ENCODE measurements at places on chromosomes 12 and 14.

DNA sequence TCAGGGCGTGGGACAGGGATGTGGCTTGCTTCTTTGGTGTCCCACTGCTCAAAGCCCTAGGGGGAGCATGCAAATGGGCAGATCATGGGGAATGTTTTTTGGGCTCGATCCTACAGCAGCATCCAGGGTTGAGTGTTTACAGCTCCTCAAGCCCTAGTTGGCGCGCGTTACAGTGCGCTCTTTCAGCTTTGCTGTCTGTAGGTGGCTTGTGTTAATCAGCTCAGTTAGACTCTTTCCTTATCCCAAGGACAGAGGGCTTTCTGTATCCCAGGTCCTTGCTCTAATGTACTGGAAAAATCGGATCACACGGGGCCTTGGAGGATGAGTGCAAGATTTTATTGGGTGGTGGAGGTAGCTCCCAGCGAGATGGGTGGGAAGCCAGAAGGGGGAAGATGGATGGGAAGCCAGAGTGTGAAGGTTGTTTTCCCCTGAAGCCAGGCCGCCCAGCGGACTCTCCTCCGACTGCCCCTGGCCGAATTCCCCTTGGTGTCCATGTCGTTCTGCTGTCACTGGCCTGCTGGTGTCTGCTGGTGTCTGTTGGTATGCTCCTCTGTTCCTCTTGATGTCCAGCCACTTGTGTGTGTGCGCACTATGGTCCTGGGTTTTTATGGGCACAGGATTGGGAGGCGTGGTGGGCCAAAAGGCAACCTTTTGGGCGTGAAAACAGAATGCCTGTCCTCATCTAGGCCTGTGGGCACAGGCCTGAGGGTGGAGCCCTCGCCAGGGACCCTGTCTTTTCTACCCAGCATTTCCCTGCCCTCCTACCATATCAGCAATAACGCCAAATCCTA lies 10.7 kb upstream of the TXNRD1 start:
- DNase-seq = no peak

GRCh38 chr12:40989785-40990184 lies 198.3 kb upstream of the PDZRN4 start:
- no peak for DNase-seq

DNA sequence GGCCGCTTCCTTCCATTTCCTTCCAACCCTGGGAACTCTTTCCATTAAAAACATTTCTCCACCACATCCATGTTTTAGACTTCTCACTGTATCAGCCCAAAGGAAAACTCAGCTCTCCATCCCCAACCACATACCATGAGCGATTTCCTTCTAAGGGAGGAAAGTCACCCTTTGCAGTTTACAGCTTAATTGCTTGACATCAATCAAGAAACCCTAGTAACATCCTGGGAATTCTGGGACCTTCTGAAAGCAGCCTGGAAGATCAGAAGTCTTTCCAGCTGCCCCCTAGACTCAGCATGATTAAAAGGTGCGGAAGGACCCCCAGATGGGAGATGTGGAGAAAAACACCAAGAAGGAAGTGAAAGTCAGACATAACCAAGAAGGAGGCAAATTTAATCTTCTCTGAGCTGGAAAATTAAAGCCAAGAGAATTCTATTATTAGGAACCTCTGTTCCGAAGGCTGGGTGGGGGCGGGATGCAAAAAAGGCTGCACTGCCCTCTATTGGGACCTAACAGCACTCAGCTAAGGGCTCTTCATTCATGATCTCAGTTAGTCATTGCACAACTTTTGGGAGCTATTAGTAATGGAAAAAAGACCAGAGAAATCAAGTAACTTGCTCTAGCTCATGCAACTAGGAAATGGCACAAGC lies 73.3 kb upstream of the PLXNC1 start:
- no peak for DNase-seq

DNA sequence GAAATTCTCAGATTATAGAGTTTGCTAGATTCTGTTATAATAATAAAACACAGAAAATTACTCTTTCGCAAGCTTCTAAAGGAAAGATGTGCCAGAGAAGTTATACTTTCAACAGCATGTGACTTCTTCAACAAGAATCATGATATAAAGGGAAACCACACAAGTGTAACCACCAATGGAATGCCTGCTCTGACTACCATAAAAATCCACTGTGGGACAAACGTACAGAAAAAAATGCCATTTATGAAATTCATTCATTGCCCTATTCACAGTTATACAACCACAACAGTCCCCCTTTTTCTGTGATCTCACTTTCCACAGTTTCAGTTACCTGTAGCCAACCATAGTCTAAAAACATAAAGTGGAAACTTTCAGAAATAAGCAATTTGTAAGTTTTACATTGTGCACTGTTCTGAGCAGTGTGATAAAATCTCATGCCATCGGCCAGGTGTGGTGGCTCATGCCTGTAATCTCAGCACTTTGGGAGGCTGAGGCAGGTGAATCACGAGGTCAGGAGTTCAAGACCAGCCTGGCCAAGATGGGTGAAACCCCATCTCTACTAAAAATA lies 3.2 kb downstream of the CATSPERB start:
- no peak for DNase-seq

DNA sequence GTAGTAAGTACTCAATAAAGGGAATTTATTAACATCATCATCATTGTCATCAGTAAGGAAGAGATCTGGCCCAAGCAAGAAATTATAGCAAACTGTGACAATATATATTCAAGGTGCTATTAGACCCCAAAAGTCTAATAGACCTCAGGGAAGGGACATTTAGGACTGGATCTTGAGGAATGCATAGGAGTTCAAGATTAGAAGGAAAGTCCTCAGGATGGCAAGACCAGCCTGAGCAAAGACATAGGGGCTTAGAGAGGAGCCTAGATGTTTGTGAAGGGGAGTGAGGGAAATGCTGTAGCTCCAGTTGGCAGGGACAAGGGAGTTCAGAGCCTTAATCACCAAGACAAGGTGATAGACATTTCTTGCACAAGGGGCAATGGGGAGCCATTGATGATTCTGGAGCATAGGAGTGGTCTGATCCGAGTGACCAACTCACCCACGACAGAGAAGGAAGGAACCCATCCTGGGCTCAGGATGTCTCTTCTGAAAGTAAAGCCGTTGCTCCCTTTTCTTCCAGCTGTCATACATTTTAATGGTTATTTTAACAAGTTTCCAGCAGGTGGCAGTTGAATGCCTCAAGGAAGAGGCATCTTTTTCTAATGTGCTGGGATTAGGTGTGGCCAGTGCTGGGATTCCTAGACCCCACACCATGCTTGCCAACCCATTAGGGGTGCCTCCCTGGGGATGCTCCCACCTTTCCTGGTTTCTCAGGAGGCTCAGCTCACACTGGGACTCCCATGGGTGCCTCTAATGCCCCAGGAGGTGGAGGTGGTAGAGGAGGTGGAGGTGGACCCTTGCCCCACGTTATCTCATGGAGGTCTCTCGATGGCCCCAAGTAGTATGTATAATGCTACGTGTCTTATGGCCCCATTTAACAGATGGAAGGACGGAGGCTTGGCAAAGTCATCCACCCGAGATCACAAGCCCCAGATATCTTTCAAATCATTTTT lies 37.8 kb downstream of the PHETA1 start:
- DNase-seq = no peak

DNA sequence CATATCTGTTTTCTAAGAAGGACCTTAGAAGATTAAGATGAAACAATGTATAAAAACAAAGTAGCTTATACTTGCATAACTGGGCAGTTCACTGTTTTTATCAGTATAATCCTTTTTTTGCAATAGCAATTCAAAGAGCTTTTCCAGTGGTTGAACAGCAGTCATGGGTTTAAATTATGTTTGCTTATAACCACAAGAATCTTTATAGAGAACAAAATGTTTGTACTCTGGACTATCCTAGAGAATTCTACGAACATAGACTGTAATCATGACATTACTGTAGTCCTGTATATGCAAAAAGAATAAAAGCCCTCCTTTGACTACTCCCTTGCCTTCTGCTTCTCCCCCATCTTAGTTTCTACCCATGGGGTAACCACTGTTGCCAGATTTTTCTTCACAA lies 5.7 kb downstream of the FAM177A1 start:
- no peak for DNase-seq

- DNase-seq = peak; percentile 14
These were observed 37.4 kb downstream of the DIO3 start for GRCh38 chr14:101598571-101599233.

DNA sequence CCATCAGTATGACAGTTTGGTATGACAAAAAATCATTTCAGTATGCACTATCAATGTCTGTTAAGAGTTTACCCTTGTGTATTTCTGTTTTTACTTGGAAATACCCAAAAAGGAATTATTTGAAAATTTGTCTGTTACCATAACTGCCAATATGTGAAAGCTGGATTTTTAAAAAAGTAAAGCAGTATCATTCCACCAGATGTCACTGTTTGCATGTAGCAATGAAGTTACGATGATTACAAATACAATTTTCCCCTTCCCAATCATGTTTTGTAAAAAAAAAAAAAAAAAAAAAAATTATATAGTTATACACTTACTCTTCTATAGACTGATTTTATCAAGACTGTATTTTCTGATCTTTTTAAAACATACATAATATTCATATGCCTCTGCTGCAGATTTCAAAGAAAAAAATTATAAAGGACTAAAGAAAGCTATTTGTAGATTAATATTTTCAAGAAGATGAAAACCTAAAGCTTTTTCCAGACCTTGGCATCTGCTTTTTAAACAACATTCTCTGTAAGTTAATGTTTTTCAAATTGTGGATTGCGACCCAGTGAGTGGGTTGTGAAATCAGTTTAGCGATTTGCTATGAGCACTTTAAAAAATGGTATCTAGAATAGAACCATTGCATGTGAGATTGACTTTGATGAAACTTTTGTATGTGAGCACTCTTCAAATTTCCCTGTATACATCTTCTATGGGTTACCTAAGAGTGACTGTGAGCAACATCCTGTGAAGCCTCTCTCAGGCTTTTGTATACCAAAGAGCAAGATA lies 114.2 kb downstream of the TTC6 start:
- DNase-seq = no peak

Data from activated CD8-positive, alpha-beta T cell treated with anti-CD3 and anti-CD28 coated beads, Interleukin-2, amount 10 ng/mL, durations not matched to agents 7 days and 5 days (primary cell).